ENCODE measurements at places on chromosomes 3 and 15.

DNA sequence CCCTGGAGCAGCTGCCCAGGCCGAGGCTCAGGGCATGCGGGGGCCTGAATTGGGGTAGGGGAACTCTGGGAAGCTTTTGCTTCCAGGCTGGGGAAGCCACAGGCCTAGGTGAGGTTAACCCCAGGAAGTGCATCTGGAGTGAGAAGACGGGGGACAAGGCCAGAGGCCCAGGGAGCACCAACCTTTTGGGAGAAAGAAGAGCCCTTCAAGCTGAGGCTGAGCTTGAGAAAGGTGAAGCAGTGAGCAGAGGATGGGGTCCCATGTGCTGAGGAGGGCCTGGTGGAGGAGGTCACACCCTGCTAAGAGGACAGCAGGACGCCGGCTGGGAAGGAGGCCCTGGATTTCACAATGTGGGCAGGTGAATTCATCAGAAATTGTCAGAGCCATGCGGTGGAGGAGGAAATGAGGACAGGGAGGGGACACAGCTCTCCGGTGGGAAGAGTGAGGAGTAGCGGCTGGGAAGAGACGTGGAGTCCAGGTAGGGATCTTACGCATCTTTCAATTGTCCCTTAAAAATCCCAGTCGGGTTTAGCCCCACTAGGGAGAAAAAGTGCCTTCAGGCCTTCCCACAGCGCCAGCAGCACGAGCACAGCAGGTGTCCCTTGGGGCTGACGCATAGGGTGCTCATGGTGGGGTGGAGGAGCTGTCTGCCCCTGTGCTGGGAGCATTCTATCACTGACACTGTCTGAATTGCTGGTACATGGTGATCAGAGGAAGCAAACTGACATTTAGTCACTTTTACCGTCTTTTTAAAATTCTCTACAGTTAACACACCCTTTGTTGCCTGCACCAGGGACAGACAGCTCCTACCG, 50.9 kb downstream of the HCN4 start:
- DNase-seq: no peak

DNA sequence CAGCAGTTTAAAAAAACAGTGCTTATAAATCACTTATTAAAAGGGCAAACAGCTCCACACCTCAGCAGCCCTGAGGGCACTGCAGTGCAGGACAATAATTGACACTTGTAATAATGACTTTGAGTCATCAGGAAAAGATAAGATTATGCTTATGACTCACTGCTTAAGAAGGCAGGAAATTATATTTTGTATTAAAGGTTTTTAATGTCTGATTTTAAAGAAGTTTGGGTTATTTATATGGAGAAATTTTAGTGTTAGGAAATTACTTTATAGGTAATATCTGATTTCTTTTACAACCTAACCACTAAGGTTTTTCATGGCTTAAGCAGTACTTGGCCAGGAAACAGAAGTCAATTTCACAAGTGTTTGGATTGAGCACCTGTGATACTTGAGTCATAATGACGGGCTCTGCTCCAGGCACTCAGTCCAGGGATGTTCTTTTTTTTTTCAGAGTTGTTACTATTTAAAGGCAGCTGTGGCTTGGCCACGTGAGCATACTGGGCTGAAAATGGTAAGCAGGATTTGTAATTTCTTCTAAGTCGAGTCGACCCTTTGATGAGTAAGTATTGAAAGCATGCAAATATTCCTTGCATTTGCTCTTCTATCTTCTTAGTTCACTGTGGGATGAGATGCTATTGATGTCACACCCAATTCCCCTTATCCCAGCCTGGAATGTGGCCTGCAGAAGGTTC, 21.6 kb upstream of the SLC6A20 start:
- peak; percentile 13 for DNase-seq

- DNase-seq: no peak
Observed at GRCh38 chr3:69290006-69290405, 95.9 kb downstream of the FRMD4B start.

DNA sequence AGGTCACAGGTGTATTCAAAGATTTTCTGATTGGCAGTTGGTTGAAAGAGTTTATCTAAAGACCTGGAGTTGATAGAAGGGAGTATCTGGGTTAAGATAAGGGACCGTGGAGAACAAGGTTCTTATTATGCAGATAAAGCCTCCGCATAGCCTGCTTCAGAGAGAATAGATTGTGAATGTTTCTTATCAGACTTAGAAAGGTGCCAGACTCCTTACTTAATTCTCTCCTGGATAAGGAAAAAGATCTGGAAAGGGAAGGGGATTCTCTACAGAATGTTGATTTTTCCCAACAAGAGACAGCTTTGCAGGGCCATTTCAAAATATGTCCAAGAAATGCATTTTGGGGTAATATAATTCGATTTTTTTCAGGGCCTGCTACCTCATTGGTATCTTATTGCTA, 341.3 kb upstream of the RARB start:
- no peak for DNase-seq

- DNase-seq: no peak
Observed at GRCh38 chr15:73991260-73991659, 835 bp downstream of the STOML1 start.

DNA sequence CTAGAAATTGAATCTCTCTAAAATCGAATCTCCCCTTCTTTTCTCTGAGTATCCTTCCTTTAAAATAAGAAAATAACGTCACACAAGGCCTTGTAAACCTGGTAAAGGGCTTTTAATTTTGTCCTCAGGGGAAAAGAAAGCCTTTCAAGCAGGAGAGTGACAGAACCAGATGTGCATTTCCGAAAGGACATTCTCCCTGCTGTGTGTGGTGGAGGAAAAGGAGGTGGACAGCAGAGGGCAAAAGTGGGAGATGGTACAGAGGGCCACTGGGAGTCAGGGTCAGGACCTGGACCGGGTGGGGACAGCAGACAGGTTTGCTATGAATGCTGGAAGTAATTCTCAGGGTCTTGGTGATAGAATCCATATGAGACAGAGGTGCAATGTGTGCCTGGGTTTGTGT, 127.6 kb downstream of the RORA start:
- no peak for DNase-seq

GRCh38 chr3:152780553-152780952, 54.4 kb upstream of the P2RY1 start:
- no peak for DNase-seq

DNA sequence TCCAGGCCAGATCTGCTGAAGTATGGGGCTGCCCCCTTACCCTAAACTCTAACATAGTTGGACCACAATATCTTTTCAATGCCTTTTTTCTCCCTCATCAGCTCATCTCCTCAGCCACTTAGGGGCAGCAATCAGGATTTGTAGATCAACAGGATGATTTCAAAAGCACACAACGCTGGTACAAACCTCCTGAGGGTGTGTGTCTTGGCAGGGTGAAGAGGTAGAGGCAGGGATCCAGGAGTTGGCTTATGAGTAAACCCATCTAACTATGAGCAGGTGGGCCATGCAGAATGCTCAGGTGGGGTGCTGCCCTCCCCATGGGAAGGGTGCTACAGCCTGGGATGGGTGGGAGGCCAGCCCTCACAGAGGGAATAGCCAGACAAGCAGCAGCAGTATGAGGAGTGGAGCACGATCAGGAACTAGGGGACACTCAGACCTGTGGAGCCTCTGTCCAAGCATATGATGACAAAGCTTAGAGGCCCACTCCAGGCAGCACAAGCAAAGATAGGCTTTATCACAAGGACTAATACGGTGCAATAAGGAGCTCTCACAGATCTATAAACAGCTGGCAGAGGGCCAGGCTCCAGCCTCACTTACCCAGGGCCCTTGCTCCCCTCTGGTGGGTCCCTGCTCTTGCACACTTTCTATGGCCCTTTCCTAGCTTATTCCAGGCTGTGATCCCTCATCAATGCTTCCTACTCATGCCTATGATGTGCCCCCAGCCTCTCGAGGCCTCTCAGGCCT, 32.2 kb downstream of the IL20RB start:
- no peak for DNase-seq

GRCh38 chr3:129549006-129549800, 6.2 kb downstream of the H1-8 start:
- peak; percentile 77 for DNase-seq

GRCh38 chr15:83993591-83993990, 242.0 kb upstream of the GOLGA6L4 start:
- no peak for DNase-seq

DNA sequence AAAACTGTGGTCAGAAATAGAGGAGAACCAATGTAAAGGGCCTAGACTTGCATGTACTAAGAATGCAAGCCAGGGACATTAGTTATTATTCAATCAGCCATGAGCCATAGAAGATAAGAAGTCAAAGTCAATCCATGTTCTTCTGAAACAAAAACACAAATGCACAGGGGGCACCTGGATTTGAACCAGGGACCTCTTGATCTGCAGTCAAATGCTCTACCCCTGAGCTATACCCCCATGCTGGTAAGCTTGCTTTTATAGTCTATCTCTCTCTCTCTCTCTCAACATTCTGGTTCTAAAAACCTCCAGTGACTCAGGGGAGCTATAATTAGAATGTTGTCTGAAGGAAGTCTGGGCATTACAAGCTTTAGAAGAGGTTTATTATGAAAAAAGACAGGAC, 85.6 kb upstream of the ACP3 start:
- DNase-seq: peak; percentile 85

GRCh38 chr3:20145874-20146273, 40.1 kb downstream of the SGO1 start:
- DNase-seq: no peak

DNA sequence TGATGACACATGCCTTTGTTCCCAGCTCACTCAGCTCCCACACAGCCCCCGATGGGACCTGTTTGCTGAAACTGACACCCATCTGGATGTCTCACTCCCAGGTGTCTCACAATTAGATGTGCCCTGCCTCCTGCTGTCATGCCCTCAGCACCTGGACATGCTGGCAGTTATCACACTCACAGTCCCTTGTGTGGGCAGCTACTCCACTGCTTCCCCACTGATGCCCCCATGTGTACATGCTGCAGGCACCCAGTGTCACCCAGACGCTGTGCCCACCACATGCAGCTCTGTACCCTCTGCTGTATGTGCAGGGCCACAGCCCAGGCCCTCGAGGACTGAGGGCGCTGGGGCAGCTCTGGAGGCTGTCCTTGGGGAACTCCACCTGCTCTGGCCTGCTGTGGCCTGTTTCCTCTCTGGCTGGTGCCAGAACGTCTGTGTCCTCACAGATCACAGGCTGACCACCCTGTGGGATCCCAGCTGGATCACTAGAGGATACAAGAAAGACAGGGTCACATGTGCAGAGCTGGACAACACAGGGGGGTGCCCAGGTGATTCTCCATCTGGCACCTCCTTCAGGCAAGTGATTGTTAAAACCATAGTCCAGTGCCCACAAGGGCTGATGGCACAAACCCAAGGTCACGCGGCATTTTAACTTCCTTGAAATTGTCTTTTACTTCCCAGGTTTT, 14.0 kb downstream of the C3orf22 start:
- DNase-seq: no peak

DNA sequence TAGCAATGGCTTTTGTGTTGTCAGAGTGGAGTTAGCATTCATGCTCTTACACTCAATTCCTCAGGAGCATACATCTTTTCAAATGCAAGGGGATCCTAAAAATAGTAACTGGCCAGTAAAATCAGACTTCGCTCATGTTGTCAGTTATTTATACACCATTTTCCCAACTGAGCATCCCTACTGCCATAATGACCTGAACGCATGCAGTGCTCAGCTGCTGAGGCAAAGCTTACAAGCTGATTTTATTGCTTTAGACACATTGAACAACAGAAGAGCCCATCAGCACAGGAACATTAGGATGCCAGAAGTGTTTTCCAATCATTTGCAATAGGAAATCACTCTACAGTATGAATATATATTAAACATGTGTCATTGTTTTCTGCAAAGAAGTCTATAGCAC, 689.7 kb upstream of the BCHE start:
- DNase-seq: no peak

DNA sequence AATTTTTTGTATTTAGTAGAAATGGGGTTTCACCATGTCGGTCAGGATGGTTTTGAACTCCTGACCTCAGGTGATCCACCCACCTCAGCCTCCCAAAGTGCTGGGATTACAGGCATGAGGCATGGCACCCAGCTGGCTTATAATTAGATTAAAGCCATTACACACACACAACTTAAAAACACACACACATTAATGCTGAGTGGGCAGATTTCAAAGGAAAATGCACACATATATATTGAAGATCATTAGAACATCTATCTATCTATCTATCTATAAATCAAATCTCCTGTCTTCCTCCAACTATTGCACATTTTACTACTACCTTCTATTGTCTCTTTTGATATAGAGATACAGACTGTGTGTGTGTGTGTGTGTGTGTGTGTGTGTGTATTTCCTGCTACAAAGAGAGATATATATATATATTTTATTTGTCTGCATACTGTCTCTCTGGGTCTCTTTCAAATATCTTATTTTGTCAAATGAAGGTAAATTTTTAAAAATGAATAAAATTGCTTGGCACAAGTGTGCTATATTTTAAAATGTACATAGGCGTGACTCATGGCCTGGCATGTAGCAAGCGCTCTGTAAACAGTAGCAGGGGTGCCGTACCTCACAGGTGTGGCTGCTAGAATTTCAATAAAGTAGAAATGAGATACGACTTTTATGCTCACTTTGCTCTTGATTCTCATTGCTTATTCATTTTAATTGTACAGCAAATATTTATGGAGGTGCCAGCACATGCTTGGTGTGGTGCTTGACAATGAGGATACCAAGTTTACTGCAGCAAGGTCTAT, 655.8 kb downstream of the AGBL1 start:
- DNase-seq: no peak

DNA sequence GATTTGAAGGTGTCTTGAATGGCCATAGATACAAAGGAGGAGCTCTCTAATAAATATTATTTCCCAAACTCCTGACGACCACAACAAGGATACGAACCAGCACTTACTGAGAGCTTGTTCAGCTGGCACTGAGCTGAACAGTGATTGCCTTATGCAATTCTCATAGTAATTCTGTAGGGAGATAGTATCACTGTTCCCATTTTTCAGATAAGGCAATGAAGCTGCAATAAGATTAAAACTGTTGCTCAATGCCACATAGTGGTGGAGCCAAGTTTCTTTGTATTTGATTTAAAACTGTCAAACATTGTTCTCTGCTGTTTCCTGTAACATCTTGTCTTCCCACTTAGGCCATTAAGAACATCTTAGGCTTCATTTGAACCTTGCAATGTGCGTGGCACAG, 163.9 kb downstream of the RPLP1 start:
- DNase-seq: no peak

GRCh38 chr3:42827023-42827422, 17.8 kb downstream of the ACKR2 start:
- no peak for DNase-seq

GRCh38 chr3:179236669-179237301, 14.1 kb downstream of the KCNMB3 start:
- peak; percentile 51 for DNase-seq
